ENCODE measurements at places on chromosomes 4 and X.

- no peak for DNase-seq
These were observed 7.6 kb downstream of the G6PD start for GRCh38 chrX:154539077-154539476.

GRCh38 chr4:147078362-147078761 lies 132.7 kb upstream of the TTC29 start:
- no peak for DNase-seq

GRCh38 chrX:71315917-71316316 lies 14.4 kb downstream of the ITGB1BP2 start:
- DNase-seq: no peak

GRCh38 chrX:55102754-55103153 lies 13.9 kb downstream of the PAGE2 start:
- DNase-seq: no peak

- no peak for DNase-seq
These were observed 36.8 kb downstream of the NSD2 start for GRCh38 chr4:1907848-1908525.

DNA sequence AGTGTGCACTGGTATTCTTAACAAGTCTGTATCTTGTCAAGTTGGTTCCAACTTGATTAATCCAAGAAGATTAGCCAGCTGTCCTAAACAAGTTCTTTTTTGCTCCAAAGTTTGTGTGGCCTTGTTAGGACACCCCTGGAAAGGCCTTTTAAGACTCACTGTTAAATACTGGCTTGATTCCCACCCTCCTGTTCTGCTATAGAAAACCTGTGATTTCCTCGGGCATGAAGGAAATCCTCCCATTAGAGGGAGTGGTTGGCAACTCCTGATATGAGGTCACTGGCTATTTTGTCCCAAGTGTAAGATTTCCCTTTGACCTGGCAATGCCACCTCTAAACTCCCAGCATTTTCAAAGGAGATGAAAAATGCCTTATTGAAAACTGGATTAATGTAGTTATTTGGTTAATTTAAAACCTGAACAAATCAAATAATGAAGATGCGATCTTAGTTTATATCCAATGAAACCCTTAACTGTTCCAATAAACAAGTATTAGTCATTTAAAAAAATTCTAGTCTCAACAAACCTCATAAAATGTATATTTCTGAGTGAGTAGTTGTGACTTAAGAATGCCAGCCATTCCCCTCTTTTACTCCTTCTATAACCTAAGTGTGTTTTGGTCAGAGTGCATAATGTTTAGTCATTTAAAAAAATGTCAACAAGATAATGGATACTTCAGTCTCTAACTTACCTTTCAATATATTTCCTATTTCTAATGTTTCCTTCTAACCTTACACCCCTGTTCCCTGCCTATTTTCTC lies 94.4 kb downstream of the NPNT start:
- DNase-seq: no peak

DNA sequence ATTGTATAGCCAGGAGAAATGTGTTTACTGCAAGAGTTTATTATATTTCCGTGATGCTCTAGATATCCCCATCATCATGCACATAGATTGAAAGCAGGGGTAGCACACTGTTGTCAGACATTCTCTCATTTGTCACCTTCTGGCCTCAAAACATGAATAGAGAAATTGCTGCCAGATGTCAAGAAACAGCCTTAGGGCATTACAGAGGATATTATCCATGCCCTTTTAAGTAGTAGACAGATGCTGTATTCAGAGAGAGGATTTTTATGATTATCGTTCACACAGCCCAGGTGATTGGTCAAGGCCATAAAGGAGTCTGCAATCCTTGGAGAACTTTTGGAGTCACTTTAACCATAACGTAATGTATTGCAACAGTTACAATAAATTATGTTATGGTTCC lies 1961.5 kb upstream of the TENM3 start:
- DNase-seq: no peak
